ENCODE measurements at places on chromosomes 2 and 18.

- DNase-seq, result no peak
These were observed 448.5 kb downstream of the ZEB2 start for GRCh38 chr2:144071461-144071860.

DNA sequence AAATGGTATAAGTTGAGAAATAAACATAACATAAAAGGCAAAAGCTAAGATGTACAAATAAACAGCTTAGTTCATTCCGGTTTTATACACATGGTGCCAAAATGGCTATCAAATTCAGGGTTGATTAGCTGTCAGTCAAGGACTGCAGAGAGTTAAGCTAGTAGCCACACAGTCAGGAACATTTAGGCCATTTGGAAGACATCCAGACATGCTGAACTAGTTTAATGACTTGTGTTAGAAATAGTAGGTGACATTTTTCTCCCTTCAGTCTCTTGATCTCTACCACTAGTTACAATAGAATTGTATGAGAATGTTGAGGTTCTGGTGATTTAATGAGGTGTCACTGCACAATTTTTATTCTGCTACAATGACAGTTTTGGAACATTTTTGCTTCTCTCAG is 394.4 kb upstream of the SPHKAP start:
- no peak for DNase-seq

DNA sequence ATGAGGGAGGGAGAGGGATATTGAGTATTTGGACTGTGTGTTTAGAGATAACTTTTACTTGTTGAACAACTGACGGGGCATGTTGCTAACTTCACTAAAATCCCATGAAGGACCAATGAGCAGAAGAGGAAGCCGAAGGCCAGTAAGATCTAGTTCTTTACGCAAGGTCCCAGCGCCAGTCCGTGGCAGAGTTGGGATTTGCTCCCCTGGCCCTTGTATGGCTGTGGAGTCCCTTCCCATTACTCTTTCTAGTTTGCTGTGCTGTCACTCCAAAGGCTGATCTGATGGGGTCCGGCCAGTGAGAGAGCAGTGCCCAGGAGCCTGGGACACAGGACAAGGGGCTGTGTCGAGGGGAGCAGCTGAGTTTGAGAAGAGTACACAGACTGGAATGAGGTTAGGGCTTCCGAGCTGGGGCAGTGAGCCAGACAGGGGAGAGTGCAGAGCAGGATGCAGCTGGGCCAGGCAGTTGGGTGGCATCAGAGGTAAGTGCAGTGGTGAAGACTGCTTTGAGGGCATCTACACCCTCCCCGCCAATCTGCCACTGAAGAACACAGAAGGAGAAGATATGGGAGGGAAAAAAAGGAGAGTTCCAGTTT is 692.9 kb upstream of the HS6ST1 start:
- DNase-seq, result no peak

GRCh38 chr2:196284866-196285557 is 113.6 kb upstream of the STK17B start:
- no peak for DNase-seq

- DNase-seq, result no peak
These were observed 4.8 kb downstream of the MC2R start for GRCh38 chr18:13910501-13910900.

GRCh38 chr2:142918624-142919023 is 41.2 kb downstream of the KYNU start:
- no peak for DNase-seq

- no peak for DNase-seq
These were observed 221.6 kb downstream of the NR4A2 start for GRCh38 chr2:156110890-156111289.

DNA sequence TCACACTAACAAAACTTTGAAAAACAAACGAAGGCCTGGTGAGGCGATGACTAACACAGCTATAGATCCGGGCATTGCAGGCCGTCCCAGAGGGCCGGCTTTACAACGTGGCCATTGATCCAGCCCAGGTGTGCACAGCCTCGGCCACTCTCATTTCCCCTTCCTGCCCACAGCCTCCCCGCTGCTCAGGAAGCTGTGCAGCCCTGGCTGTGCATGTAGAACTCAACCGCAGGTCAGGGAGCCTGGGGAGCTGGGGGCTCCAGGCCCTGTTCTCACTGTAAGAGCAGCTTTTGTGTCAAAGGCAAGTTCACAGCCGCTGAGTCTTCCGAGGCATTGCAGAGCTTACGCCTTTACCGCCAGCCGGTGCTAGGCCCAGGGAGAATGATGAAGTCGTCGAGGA is 87.2 kb downstream of the LONRF2 start:
- DNase-seq, result no peak

DNA sequence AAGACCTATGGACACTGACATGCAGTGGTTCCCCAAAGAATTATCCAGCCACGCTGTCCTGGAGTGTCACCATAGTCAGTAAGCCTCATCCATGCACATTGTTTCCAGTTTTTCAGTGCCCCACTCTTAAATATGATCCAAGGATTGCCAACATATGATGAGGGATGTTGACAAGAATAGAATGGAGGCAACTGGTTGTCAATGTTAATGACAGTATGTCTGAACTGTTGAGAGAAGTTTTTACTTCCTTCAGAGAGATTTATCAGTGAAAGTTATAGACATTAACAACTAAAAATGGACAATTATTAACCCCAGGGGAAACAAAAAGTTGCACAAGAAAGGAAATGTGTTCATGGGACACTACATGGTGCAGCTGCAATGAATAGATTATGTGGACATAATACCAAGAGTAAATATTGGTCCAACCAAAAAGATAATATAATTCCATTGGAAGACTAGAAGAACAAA is 69.9 kb downstream of the CYP26B1 start:
- no peak for DNase-seq

DNA sequence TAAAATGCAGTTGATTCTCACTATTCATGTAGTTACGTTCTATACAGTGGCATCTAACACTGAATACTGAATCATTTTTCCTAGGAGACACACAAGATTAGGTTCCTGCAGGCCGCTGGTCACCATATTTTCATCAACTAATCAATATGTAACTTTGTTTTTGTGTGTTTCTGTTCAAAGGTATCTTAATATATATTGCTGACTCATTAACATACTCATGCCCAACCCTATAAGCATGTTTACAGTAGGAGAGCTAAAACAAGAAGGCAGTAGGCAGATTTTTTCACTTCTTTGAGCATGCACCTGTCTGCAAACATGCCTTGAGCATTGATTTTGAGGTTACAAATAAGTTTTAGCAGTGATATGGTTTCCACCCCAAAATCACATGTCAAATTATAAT is 30.3 kb upstream of the CNGA3 start:
- no peak for DNase-seq

DNA sequence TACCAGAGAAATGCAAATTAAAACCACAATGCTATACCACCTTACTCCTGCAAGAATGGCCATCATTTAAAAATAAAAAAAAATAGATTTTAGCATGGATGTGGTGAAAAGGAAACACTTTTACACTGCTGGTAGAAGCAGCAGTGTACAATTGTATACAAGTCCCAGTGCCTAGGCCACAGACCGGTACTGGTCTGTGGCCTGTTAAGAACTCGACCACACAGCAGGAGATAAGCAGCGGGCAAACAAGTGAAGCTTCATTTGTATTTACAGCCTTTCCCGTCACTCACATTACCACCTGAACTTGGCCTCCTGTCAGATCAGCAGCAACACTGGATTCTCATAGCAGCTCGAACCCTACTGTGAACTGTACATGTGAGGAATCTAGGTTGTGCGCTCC is 60.7 kb upstream of the DSC1 start:
- DNase-seq, result no peak

- no peak for DNase-seq
These were observed 2.0 kb downstream of the NPC1 start for GRCh38 chr18:23584019-23584983.

DNA sequence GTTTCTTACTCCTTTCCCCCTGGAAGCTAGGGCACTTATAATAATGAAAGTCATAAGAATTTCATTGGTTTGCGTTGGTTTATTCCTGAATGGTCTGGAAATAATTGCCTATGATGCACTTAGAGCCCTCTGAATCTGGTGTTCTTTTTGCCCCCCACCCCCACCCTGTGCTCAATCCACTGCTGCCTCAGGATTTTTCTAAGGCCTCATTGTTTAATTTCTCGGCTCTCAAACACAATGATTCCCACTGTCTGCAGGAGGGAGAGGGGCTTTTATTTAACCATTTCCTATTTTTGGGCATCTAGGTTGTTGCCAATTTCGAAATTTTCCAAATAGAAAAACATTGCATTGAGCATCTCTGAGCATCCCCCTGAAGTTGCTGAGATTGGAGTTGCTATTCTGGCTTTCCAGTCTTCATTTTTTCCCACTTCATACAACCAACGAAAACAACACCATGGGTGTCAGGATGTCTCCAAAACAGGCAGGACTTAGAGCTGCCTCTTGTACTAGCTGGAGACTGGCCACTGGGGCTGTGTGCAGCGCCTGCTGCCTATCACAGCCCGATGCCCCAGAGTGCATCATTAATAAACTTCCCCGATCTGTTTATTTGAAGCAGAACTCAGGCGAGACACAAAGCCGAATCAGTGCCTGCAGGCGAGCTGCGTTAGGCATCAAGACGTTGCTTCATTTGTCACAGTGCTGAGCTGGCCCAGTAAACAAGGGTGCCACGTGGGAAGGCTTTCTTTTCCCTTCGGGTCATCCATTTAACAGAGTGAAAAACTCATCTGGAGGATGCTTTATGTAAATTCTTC is 1.8 kb upstream of the PCARE start:
- DNase-seq, result no peak

DNA sequence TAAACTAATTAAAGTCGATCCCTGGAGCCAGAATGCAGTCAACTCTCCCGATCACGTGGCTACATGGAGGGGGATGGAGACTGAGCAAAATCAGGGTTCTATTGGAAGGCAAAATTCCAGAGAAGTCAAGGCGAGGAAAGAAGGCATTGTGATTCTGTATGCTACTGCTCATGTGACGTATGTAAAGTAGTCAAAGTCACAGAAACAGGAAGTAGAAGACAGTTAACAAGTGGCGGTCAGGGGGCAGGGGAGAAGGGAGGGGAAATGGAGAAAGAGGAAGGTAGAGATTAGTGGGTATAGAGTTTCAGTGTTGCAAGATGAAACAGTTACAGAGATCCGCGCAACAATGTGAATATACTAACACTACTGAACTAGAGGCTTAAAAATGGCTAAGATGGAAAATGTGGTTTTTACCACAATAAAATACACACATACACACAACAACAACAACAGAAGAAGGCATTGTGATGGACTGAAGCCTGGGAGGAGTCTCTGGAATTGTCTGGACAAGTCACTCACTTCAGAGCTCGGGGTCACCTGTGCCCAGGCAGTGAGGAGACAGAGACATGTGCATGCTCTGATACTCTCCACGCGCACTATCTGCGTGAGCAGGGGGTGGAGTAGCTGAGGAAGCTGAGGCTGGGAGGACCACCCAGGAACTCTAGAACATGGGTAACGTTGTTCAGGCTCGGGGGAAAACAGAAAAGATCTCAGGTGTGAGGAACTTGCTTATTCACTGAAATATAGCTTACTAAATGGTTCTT is 89.9 kb upstream of the CDCA7 start:
- DNase-seq, result no peak

DNA sequence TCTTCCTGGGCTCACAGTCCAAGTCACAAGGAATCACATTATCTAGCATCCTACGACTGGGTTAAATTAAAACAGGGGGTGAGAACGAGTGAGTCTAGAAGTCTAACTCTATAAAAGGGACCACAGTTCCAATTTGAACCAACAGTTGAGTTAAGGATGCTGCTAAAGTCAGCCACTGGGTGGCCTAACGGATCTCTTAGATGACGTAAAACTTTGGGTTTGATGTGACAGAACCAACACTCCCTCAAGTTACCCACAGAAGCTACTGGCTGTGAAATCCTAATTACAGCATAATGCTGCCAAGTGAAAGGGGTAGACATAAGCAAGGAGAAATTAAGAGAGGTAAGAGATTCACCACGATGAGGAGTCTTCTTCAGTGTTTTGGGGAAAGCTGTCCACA is 32.7 kb upstream of the RUFY4 start:
- no peak for DNase-seq

DNA sequence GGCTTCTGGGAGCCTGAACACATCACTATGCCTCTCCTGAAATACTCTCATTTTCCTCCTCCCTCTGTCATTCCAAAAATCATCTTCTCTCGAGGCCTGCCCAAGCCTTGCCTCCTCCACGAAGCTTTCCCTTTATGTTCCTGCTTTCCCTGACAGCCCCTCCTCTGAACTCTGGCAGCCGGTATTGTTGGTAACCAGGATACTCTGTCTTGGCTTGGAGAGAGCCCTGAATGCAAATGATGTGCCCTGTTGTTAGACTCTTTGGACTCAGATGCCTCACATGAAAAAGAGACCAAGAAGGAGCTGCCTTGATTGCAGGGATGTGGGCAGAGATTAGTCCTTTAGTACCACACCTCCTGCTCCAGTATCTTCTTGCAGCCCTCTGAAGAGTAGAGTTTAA is 138.5 kb upstream of the DLX2 start:
- DNase-seq, result no peak

- DNase-seq, result no peak
These were observed 64.7 kb downstream of the GYPC start for GRCh38 chr2:126720638-126721037.

- DNase-seq, result no peak
These were observed 128.2 kb downstream of the KCNH7 start for GRCh38 chr2:162710287-162710890.

GRCh38 chr2:237352279-237352845 is 61.6 kb downstream of the COL6A3 start:
- no peak for DNase-seq

GRCh38 chr2:101204400-101205115 is 48.1 kb upstream of the CNOT11 start:
- no peak for DNase-seq

DNA sequence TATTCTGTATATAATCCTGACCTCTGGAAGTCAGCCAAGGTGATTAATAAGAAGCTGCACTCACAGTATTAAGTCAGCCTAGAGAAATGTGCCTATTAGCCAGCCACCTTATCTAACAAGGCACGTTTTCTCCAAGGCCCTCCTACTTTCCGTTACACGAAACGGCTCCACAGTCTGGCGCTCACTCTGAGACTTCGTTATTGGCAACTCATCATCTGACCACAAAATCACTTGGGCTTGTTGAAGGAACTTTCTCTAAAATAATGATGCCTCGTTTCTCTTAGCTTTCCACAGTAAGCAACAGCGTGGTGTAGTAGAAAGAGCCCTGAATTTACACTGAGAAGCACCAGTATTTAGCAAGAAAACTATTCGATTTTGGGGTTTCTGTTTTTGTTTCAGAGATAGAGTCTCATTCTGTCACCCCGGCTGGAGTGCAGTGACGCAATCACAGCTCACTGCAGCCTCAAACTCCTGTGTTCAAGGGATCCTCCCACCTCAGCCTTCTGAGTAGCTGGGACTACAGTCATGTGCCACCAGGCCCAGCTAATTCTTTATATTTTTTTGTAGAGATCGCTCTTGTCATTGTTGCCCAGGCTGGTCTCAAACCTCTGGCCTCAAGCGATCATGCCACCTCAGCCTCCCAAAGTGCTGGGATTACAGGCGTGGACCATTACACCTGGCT is 53.6 kb upstream of the SLC14A1 start:
- DNase-seq, result peak; percentile 26

GRCh38 chr2:80815259-80815658 is 510.7 kb upstream of the LRRTM1 start:
- DNase-seq, result no peak
